ENCODE measurements at places on chromosomes 1 and 21.

- DNase-seq = no peak
These were observed 24.4 kb downstream of the URB1 start for GRCh38 chr21:32368386-32368785.

DNA sequence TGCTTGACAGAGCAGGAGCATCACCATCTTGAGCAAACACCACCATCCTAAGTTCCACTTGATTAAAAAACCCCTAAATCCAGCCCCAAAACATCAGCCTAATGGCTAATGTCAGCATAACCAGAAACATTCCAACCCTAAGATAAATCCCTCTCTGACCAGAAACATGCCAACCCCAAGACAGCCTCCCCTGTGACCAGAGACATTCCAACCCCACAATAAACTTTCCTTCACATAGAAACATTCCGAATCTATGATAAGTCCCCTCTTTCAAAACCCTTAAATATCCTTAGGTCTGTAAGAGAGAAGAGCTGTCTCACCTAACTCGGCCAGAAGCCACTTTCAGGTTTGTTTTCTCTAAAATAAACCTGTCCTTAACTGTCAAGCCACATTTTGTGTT, 17.4 kb upstream of the SLC2A5 start:
- DNase-seq = no peak

GRCh38 chr1:102183711-102184110, 187.0 kb upstream of the OLFM3 start:
- no peak for DNase-seq

DNA sequence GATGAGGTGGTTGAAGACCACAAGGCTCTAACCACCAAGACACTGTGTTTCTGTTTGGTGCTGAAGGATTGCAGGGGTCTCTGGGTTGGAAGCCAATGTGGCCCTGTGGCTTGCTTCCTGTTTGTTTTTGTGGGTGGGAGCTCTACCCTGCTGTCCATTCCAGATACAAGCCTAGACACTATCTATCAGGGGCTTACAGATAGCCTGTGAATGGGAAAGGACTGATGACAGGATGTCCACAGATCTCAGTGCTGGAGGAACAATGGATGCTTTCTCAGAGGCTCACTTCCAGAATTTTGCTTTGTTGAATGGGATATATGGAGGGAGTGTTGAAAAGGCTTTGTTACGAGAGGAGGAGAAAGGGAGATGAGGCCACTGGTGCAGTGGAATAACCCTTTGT, 69.7 kb downstream of the NOS1AP start:
- DNase-seq = no peak

DNA sequence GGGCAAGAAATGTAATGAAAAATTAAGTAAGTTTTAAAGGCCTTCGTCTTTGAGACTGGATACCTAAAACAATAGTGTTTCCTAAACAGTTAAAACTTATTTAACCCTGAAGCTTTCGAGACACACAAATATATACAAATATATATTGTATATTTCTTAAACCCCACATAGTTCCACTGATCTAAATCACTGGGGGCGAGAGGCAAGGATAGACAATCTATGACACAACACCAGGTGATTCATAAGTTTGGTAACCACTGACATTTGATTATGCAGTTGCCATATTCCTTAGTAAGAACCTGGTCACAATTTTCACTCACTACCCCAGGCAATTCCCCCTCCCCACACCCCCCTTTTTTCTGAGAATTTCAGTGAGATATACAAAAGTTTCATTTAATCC, 55.3 kb upstream of the BOLA1 start:
- no peak for DNase-seq

- no peak for DNase-seq
These were observed 64.9 kb downstream of the MEF2D start for GRCh38 chr1:156435545-156436140.

- DNase-seq = no peak
These were observed 49.9 kb upstream of the STUM start for GRCh38 chr1:226498640-226499008.

- no peak for DNase-seq
These were observed 6.7 kb upstream of the RSRP1 start for GRCh38 chr1:25253911-25254310.

DNA sequence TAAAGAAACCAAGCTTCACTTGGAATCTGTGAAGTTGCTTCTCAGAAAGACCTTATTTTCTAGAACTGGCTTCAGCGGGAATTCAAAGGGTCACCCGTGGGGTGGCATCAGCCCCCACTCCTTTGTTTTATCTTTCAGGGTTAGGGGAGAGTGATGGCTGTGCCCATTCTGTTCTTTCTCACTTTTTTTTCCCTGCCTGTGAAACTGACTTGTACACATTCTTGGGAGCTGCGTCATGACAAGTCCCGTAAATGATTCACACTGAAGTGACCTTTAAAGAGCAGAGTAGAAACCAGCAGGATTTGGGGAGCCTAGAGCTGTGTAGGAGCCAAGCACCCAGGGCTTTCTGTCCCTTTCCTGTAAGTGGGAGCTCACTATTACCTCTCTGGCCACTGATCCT, 43.8 kb downstream of the SLC44A3 start:
- peak; percentile 93 for DNase-seq

DNA sequence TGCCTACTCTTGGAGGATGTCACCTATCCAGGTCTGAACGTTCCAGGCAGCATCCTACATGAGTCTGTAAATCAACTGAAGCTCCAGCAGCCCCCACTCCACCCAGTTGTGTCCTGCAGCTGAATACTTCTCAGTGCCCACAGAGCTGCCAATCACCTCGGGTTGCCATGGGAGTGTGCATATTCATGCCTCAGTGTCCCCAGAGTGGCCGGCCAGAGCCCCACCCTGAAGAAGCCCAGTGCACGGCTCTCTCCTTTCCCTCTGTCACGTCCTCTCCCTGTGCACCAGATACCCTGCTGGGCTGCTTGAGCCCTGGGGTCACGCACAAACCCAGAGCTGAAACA, 16.1 kb upstream of the GSTM4 start:
- peak; percentile 60 for DNase-seq

DNA sequence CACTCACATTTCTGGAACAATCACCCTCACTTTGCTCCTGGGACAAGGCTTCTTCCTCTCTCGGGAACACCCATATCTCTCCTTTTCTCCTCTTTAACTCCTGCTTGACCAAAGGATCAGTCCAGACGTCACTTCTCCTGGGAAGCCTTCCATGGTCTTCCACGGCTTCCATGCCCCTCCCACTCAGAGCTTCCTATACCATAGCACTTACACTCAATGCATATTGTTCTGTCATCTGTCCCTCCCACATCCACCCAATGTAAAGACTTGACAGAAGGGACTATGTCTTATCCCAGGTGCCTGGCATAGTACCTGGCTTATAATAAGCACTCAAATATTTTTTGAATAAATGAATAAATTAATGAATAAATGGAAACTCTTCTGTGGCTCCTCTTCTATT, 28.2 kb downstream of the CD34 start:
- peak; percentile 56 for DNase-seq

GRCh38 chr1:214615109-214615508, 12.1 kb downstream of the CENPF start:
- no peak for DNase-seq

DNA sequence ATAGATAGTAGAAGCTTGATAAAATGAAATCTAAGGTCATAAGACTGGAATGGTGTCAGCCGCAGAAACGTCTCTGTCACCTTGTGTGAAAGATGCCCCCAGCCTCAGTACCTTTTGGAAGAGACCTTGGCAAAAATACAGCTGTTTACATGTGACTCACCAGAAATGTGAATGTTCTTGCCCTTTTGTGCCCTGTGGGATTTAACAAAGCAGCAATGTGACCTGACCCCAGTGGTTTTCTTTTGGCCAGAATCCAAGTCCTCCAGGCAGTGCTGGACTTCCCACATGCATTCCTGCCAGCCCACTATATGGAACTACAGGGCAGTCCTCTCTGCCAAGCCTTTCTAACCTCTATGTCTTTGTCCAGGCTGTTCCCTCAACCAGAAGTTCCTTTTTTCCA, 27.2 kb upstream of the LRRC8C start:
- no peak for DNase-seq

DNA sequence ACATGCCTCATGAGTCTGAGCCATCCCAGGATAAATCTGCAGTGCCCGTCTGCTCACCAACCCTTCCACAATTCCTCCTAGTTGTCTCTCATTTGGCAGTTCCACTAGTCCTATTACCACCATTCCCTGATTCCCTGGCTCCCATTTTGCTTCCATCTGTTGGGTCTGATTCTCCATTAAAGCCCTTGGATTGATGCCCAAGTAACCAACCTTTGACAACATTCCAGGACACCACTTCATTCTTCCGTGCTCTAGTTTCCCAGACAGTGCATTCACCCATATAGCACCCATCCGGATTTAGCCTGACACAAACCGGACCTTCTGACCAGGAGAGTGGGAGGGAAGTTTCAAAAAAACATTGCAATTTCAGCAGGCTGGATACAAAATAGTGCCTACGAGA, 189.4 kb upstream of the PALMD start:
- DNase-seq = no peak

DNA sequence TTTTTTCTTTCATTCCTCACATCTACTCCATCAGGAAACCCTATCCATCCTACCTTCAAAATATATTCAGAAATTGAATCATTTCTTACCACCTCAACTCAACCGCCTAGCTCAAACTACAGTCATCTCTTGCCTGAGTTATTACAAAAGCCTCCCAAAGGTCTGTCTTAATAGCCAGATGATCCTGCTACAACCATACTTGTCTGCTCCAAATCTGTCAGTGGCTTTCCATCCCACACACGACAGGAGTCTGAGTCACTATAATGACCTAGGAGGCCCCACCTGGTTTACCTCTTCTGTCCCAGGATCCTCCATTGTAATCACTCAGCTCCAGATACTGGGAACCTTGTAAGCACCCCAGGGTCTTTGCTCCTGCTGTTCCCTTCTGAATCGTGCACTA, 37.1 kb upstream of the IL12RB2 start:
- no peak for DNase-seq
